Activated CD8-positive, alpha-beta memory T cell treated with anti-CD3 and anti-CD28 coated beads for 4 hours (primary cell): ENCODE measurements at places on chromosomes 6 and 20.

GRCh38 chr20:14223806-14224205, 113.6 kb downstream of the FLRT3 start:
- no peak for DNase-seq

GRCh38 chr20:57364451-57364850, 13.4 kb downstream of the RAE1 start:
- no peak for DNase-seq

DNA sequence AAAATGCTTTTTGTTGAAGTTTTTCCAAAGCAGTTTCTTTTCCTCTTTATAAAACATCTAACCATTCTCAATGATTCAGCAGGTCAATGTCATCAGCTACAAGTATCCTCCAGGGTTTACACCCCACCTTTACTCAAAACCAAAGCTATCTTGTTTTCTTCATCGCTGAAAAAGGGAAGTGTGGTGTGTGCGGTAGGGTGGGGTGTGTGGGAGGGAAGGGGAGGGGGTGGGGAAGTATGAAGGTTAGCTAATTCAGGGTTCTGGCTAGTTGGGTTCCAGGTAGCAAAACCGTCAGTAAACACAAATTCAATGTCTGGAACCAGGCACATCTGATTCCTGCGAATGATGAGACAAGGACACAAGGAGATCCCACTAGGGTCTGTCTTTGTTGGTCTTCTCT, 189.6 kb downstream of the GJA10 start:
- no peak for DNase-seq

GRCh38 chr6:101400326-101401135, 7.0 kb downstream of the GRIK2 start:
- no peak for DNase-seq

GRCh38 chr6:113094779-113095178, 747.6 kb downstream of the RFPL4B start:
- DNase-seq: no peak

DNA sequence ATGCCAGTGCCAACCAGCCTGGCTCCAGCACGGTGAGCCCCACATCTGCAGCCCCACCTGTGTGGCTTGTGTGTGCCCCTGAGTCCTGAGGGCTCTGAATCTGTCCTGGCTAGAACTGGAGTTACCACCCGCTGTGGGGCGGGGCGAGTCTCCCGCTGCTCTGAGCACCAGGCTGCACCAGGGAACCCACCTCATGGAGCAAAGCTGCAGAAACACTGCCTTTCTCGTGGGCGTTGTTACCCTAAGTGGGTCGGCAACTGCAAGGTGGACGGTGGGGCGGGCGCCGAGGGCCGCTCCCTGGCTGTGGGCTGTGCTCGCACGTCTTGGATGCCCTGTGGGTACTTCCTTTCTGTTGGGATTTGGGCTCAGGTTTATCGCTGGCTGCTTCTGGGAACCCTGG, 12.7 kb upstream of the ZBTB46 start:
- DNase-seq: no peak

GRCh38 chr6:39365281-39366074, 43.0 kb upstream of the KCNK16 start:
- DNase-seq: no peak

GRCh38 chr20:38055294-38055693, 21.7 kb downstream of the RPRD1B start:
- no peak for DNase-seq

DNA sequence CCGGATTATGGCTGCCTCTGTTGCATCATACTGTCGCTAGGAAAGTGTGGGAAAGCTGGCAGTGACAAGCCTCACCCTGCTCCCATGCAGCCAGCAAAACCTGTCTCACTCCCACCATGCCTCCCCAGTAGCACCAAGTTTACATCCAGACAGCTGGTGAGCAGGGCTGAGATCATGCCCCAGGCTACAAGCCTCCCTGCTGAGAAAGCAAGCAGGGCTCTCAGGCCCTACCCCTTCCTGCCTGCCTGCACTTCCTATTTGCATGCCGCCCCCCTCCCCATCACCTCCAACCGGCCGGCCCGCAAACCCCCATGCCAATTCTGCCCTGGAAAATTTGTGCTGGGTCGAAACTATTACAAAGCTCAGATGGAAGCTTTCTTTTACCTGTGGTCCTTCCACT, 408.2 kb upstream of the FKBP1C start:
- no peak for DNase-seq

DNA sequence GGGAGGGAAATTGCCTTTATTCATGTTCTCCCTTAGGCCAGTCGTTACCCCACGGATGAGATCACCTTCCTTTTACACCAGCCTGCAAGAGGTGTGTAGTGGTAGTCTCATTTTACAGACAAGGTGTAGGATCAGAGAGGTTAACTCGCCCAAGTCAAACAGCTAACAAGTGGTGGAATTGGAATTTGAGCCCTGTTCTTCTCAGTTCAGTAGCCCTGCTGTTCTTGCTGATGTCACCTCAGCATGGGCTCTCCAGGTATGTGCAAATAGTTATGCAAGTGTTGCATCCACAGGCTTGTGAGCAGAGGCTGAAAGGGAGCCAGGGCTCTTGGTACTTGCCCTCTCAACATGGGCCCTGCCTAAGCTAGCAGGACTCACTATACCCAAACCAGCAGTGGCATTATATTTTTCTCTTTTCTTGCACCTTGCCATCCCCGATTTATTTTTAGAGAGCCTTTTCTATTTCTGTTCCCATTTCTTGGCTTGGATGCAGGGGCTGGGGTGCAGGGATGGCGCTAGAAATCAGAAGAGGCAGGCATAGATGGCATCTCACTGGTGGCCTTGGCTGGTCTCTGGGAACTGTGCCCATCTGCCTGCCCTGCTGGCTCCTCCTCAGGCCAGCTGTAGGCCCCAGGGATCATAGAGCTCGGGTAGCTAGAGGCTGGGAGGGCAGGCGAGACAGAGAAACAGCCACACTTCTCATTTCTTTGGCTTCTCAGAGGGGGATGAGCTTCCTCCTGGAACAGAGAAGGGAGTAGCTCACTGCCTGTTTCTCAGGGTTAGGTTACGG, 18.2 kb downstream of the PPARD start:
- DNase-seq: no peak

- DNase-seq: no peak
These were observed 50.8 kb downstream of the SMPDL3A start for GRCh38 chr6:122839906-122840305.

GRCh38 chr6:127365874-127366273, 22.5 kb upstream of the ECHDC1 start:
- no peak for DNase-seq

GRCh38 chr20:35088231-35089145, 4.1 kb downstream of the TRPC4AP start:
- DNase-seq: no peak
